ENCODE measurements at places on chromosomes 1 and 21.

DNA sequence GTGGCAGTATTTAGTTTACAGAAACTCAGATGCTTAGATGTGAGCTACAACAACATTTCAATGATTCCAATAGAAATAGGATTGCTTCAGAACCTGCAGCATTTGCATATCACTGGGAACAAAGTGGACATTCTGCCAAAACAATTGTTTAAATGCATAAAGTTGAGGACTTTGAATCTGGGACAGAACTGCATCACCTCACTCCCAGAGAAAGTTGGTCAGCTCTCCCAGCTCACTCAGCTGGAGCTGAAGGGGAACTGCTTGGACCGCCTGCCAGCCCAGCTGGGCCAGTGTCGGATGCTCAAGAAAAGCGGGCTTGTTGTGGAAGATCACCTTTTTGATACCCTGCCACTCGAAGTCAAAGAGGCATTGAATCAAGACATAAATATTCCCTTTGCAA is 59.7 kb upstream of the ZNF326 start:
- no peak for DNase-seq

DNA sequence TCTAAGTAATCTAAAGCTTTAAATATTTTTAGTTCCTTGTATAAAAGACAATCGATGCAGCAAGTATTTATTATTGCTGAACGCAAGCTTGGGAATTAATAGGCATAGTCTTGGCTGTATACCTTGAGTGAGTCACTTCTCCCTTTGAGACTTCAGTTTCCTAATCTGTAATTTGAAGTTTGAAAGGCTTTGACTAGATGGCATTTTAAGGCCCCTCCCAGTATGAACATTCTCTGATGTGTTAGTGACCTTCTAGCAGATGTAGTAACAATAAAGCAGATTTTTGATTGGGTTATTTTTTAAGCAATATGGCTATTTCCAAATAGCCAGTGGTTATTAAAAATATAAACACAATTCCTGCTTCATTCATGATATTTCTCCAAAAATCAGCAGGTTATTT is 58.2 kb downstream of the DUSP10 start:
- no peak for DNase-seq

DNA sequence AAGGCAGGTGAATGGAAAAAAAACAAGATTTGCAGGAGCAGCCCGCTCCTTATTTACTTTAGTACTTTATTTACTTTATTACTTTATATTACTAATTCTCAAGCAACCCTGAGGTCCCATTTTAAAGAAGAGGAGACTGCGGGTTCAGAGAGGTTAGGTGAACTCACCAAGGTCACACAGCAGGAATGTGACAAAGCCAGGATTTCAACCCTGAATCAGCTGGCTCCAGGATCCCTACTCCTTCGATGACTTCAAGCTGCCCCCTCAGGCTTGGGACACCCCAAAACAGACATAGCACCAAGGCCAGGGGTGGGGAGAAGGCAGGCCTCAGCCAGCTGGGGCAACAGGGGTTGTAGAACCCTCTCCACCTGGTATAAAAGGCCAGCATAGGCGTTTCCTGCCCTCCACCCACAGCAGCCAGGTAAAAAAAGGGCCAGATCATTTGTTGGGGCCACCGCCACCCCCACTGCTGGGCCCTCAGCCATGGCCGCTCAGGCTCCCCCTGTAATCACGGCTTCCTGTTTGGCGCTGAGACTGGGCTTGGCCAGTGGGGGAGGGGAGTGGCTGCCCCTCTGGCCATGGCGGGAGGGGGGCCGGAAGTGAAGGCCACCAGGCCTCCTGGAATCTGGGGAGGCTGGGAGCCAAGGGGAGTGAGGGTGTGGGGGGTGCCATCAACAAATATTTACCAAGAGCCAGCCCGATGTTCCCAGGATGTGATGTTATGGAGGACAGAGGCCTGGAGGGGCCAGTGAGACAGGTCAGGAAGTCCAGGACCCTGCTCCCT is 6.6 kb downstream of the SDC3 start:
- no peak for DNase-seq

DNA sequence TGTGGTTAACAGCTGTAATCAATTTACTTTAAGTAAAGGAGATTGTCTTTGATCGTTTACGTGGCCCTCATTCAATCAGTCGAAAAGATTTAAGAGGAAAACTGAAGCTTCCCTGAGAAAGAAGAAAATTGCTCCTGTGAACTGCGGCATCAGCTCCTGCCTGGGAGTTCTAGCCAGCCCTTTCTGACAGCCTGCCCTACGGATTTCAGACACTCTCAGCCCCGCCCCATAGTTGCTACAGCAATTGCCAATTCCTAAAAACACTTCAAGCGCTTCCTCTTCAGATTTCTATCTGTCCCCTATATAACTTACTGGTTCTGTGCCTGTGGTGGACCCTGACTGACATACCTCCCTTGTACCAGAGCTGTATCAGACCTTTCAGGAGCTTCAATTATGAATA is 277.6 kb downstream of the DSCAM start:
- no peak for DNase-seq

GRCh38 chr21:46454634-46455390 is 3.9 kb upstream of the DIP2A start:
- no peak for DNase-seq

DNA sequence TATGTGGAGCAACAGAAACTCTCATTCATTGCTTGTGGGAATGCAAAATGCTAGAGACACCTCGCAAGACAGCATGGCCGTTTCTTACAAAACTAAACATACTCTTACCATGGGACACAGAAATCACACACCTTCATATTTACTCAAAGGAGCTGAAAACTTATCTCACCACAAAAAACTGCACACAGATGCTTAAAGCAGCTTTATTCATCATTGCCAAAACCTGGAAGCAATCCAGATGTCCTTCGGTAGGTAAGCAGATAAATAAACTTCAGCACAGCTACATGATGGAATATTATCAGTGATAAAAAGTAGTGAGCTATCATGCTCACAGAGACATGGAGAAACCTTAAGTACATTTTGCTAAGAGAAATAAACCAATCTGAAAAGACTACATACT is 124.3 kb downstream of the RERE start:
- no peak for DNase-seq

DNA sequence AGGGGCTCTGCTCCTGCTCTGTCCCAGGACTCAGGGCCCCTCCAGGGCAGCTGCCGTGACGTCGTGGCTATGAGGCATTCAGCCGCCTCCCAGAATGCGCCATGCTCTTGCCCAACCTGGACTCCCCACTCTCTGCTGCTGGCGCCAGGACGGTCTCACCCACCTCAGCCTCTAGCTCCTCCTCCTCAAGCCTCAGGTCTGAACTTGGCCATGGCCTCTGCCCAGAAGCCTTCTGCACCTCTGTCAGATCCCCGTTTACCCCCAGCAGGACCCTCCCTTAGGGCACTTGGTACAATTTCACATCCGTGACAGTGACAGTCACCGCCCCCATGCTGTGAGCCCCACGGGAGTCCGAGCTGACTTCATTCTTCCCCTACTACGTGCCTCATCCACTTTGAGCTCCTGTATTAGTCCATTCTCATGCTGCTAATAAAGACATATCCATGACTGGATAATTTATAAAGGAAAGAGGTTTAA is 4.9 kb downstream of the CSTB start:
- no peak for DNase-seq

DNA sequence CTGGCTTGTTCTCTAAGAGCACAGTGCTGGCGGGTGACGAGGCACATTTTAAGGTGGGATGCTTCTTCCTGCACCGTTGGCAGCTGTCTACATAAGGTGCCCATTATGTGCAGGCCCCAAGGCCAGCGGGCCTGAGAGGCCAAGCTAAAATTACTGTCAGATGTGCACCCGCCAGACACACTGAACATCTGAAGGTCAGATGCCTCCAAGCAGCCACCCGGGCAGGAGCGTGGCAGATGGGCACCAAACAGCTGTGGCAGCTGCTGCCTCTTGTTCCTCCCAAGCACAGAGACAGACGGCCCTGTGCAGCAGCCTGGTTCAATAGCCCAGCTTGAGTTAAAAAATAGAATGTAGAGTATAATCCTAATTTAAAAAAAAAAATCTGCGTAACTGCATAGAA is 211.9 kb upstream of the EDN2 start:
- no peak for DNase-seq

DNA sequence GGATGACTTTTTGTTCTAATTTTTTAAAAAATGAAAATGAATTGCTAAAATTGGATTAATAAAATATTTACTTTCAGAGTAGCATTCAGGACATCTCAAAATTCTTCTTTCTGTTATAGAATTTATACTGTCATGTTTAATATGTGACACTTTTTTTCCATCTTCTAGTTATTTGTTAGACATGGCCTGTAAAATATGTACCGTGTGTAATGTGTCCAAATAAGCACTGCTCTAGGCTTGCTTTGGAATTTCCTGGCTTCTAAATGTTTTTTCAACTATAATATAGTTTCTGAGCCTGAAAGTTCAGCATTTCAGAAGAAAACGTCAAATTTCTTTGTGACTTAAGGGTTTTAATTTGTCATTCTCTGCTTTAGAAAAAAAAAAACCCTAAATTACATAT is 243.6 kb downstream of the DNM3 start:
- DNase-seq, result no peak

DNA sequence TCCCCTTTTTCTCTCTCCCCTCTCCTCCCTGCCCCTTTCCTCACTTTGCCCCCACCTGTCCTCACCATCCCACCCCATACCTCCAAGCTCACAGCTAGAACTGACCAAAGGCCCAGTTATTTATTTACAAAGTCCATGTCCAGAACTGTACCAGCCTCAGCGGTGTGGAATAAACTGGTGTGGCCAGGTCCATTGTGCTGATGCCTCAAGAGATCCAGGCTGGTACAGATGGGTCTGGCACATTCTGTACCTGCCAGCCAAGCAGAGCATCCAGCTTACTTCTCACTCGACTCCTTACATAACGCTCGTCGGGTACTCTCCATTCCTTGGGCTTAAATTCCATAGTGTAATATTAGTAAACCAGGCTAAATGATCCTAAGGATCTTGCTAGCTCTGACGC is 11.8 kb downstream of the PDZK1IP1 start:
- DNase-seq, result no peak

DNA sequence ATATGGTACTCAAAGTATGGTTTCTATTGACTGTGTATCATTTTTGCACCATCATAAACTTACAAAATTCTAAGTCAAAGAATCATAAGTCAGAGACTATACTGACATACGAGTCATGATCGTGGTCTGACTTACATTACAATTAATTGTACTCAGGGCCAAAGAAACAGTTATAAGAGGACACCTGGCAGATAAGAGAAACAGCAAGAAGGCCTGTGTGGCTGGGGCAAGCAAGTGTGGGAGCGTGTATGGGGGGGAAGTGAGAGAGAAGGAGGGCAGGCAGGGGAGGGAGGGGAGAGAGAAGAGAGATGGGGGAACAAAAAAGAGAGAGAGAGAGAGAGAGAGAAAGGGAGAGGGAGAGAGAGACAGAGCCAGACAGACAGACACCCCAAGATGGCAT is 70.9 kb downstream of the RERE start:
- DNase-seq, result no peak

All from hepatic stellate cell (primary cell).